Activated T-helper 1 cell treated with anti-CD3 and anti-CD28 coated beads, Interleukin-2, amount 50 U/mL, for 16 hours (primary cell): ENCODE measurements at places on chromosomes 4 and X.

GRCh38 chr4:145720656-145721055 lies 40.7 kb downstream of the C4orf51 start:
- DNase-seq = no peak

GRCh38 chr4:187921946-187922623 lies 73.5 kb upstream of the ZFP42 start:
- DNase-seq = no peak

GRCh38 chr4:8341691-8342090 lies 72.1 kb downstream of the HTRA3 start:
- DNase-seq = no peak

GRCh38 chr4:106708464-106708816 lies 327.7 kb downstream of the DKK2 start:
- DNase-seq = no peak

DNA sequence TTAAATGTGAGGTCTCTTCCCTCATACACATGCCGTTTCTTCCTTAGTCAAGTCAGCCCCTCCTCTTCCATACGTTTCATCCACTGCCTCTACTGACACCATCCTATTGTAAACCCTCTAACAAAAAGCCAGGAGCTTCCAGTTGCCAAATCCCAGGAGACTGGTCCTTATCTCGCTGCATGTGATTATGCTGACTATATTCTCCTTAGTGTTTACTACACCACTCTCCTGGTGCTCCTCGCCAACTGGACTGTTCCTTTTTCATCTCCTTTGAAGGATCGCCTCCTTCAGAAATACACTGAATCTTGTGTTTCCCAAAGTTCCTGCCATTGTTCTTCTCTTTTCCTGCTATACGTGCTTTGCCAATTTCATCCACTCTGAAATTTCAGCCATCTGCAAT lies 27.7 kb downstream of the MAML3 start:
- no peak for DNase-seq

GRCh38 chrX:141791856-141792255 lies 46.3 kb upstream of the MAGEC3 start:
- no peak for DNase-seq

- DNase-seq = no peak
Measured at GRCh38 chrX:51440365-51440764, 56.0 kb downstream of the NUDT11 start.

- DNase-seq = no peak
Measured at GRCh38 chr4:4506961-4507360, 34.9 kb downstream of the STX18 start.

GRCh38 chrX:17818726-17819125 lies 42.4 kb downstream of the RAI2 start:
- no peak for DNase-seq

DNA sequence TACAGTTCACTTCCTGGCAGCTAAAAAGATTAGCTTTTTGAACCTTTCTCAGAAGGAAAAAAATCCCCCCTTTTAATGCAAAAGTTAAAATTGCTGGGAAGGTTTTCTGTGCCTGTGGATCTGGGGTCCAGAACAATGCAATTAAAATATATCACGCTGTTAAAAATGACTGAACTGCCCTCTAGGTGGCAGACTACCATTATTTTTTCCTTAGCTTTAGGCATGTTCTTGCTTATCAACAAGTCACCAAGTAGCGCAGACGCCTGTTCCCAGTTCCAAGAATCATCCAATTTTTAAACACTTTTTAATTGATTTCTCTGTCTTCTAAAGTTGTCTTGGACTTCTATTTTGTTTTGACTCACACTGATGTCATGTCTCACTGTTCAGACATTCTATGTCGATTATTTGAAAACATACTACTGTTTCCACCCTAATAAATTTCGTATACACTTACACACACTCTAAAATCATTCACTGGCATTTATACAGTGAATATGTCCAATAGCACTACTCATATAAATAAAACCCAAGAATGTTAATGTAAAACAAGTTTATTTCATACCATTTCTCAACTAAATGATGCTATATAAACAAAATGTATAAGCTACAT lies 661.6 kb downstream of the RAPGEF2 start:
- no peak for DNase-seq

GRCh38 chrX:20973038-20973437 lies 401.2 kb upstream of the CNKSR2 start:
- no peak for DNase-seq

GRCh38 chr4:1856943-1857699 lies 1.2 kb upstream of the LETM1 start:
- DNase-seq = no peak

DNA sequence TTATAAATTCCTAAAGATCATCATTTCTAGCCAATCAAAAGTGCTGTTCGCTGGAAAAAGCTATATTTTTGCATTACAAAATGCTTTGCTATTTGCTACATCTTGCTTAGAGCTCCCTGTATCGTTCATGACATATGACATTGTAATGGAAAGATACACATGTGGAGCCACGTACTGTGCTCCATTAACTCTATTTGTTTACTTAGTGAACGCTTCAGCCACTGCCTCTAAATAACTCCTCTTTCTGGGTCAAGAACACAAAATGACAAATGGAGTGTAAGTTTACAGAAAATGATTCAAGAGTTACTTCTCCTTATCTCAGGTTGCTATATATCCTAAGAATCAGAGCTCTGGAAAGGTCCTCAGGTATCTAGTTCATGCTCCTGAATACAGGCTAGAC lies 329.1 kb upstream of the SMIM31 start:
- DNase-seq = no peak
